ENCODE measurements at places on chromosomes 2 and 18. TPM values are rescaled to one million over a fixed set of nuclear protein-coding genes. Genes with fewer than 3 reads are reported as not detected.
A peak's percentile ranks its signal among the peaks of the same experiment; 100 is the strongest.

DNA sequence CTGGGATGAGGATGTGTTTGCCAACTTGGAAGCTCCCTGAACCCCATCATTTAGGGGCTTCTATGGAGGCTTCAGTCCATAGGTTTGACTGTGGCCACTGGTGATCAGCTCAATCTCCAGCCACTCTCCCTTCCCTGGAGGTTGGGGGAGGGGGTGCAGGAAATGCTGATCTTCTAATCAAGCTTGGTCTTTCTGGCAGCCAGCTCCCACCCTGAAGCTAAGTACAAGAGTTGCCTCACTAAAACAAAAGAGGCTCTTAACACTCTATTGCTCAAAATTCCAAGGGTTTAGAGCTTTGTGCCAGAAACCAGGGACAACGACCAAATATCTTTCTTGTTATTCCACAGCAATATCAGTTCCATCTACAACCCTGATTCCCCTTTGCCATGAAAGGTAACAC lies 19.4 kb upstream of the MPPE1 start:
- no peak for DNase-seq

Gene MAL
- 345 TPM for polyA plus RNA-seq

Gene IRS1
- 15.3 TPM for polyA plus RNA-seq

DNA sequence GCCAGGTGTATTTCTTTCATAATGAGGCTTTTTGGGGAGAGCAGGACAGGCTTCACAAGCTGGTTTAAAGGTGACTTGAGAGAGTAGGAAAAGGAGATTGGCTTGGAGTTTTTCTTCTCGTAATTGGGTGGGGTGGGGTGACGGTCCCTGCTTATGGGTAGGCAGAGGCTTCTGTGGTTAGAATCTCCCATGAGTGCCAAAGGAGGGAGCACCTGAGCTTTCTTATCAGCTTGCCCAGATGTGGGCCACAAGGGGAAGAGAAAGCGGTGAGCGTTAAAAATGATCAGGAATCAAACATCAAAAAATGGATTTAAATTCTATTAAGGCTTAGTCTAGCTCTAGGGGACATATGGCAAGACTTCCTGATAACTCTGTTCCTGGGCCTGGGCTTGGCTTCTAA lies 9.7 kb upstream of the PNPT1 start:
- no peak for DNase-seq

DNA sequence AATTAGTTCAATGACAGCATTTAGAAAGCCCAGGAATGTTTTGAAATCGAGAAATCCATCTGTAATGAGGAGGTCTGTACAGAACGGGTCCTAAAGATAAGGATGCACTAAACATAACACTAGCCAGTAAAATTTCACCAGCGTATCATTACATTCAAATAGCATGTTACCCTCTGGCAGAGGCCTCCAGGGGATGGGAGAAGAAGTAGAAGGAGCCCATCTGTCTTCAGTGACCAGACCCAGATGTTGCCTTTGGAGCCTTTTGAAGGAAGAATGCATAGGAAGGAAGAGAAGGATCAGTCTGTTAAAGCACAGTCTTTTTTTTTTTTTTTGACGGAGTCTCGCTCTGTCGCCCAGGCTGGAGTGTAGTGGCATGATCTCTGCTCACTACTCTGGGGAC lies 86.1 kb upstream of the BCL2L11 start:
- no peak for DNase-seq

DNA sequence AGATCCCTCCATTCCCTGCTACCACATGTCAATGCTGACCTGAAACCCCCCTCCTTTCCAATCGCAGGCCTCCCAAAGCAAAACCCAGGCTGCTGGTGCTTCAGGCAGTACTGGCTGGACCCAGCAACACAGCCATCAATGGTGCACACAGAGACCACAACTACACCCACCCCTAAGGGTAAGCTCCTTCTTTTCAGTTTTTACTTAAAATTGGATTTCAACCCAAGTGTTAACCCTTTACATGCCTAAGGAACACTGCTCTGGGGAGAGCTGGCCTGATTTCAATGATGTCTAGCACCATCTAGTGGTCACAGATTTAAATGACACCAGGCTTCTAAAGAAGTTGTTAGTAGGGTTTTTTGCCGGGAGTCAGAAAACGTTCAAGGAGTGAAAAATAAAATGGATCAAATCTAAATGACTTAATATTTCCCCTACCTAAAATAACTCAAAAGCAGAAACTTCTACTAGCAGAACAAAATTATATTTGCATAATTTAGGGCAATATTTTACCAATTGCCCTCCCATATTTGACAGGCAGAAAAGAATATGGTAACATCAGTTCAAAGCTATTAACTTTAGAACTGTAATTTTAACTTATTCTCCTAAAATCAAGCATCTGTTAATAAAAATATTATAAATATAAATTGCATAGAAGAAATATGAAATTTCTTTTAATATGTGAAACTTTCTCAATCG lies 24.6 kb downstream of the FECH start:
- DNase-seq, result peak; percentile 18

- no peak for DNase-seq
Observed at GRCh38 chr2:171191021-171191420, 30.3 kb upstream of the TLK1 start.

Gene COL4A4
- polyA plus RNA-seq, result 69.7 TPM

GRCh38 chr2:73993778-73994177 lies 9.1 kb downstream of the TET3 start:
- no peak for DNase-seq

GRCh38 chr2:38016219-38016618 lies 59.7 kb downstream of the CYP1B1 start:
- no peak for DNase-seq

DNA sequence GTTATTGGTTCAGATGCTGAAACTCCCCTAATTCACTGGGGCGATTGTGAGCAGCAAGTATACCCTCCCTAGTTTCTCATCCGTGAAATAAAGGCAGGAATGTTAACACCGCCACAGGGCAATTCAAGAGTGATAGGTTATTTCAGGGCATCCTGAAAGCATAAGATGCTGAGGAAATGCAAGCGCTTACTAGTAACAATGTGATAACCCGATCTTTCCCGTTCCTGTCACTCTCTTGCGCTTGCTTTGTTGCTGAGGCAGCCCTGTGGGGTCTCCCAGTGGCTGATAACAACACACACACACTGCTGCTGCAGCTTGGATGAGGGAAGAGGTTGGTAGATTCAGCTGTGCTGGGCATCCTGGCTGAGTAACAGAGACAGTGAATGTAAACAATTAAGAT lies 259.3 kb downstream of the AGPS start:
- DNase-seq, result no peak

- no peak for DNase-seq
Observed at GRCh38 chr2:120415728-120416509, 70.0 kb downstream of the INHBB start.

- DNase-seq, result no peak
Observed at GRCh38 chr2:8679567-8679826, 2.4 kb upstream of the ID2 start.

Gene CDKL4
- 0.69 TPM for polyA plus RNA-seq

Gene CASP8
- 16.1 TPM for polyA plus RNA-seq
